Fibroblast of skin of left biceps (primary cell): ENCODE measurements at places on chromosomes 5 and 9.

GRCh38 chr9:131868766-131869165 is 128.9 kb upstream of the RAPGEF1 start:
- no peak for DNase-seq

DNA sequence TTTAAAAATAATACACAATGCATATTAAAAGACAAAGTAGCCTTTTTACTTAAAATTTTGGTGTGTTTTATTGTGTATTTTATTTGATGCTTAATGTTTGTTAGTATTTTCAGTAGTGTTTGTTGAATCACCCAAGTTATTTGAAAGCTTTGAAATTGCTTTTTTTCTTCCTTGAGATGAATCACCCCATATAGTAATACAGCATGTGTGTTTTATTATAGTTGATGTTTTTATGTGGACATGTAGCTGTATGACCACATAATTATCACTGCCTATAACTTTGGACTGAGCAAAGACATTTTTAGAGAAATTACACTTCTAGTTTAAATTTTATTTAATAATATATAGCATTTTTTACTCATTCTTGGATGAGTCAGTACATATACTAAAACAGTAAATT is 18.0 kb downstream of the FAM174A start:
- peak; percentile 9 for DNase-seq

DNA sequence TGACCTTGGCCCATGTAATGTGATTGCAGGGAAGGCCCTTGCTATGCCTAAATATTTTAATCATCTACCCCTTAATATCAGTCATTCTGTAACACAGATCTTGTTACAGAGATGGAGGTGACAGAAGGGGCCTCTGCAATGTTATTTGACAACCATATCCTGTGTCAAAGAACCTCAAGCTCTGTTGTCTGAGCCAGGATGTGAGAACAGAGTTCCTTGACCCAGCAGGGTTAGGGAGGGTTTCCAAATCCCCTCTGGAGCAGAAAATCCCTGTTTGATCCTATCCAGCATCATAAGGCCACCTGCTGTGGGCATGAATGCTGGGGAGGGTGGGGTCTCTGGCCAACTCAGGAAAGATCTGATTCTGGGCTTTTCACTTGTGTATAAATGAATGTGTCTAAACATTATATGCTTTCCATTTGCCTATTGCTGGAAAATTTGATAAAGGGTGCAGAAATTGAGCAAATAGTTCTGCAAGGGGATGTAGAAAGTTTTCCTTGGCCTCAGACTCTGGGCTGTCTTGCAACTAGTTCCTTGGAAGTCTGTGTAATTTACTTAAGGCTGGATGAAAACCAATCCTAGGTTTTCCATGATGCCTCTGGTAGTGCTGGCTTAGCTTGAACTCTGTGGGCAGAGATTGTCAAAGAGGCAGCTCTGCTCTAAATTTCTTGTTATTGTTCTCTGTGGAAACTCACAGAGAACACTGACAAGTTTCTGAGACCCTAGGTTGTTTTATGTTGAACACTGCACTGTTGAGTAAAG is 71.0 kb downstream of the PGM5 start:
- no peak for DNase-seq

- DNase-seq = no peak
Observed at GRCh38 chr5:169164481-169164925, 136.4 kb downstream of the SLIT3 start.

DNA sequence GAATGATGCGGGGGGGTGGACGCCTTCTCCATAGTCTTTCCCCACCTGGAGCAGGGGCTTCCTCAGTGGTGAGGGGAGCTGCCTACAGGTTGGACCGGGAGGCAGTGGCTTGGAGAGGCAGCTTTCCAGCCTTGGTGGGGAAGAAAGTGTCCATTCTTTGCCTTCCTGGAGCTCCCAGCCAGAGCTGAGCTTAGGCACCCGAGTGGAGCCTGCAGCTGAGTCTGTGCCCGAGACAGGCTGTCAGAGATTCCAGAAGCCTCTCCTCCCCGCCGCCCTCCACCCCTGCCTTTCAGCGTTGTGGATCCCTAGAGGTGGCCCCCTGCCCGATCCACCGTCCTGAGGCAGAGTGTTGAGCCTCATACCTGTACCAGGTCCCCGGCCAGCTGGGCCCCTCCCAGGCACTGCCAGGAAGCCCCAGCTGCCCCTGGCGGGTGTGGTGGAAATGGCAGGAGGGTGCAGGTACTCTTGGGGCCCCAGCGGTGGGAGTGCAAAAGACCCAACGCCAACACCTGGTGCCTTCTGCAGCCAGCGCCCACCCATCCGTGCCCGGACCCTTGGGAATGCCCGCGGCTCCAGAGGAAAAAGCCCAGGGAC is 112.0 kb downstream of the RXRA start:
- DNase-seq = no peak

DNA sequence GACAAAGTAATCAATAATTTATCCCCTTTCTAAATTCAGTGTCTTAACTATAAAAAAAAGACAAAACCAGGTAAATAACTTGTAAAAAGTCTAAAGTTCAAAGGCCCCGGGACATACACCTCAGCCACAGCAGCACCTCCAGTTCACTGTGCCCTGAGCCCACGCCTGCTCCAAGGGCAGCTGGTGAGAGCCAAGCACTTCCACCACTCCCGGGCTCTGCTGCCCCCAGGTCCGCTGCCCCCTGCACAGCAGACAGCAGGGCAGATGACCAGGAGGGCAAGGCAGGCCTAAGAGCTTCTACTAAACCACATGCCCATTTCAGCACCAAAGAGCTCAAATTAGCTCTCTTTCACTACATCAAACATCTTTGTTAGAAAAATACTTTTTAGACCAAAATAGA is 91.9 kb downstream of the CAMSAP1 start:
- DNase-seq = no peak

DNA sequence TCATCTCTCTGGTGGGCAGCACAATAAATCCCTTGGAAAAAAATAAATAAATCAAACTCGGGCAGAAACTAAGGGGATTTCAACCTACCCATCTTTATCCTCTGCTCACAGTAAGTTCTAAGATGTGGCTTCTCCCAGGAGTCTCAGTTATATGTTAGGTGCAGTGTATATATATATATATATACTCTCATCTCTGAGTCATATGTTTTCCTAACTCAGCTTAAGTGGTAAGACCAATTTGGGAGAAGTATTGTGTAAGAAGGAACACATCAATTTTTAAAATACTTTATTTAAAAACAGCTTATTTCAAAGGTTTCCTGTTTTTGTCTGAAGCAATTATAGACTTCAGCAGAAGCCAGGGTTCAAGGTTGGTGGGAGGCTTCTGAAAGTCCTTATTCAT is 20.3 kb upstream of the OSMR start:
- DNase-seq = no peak

DNA sequence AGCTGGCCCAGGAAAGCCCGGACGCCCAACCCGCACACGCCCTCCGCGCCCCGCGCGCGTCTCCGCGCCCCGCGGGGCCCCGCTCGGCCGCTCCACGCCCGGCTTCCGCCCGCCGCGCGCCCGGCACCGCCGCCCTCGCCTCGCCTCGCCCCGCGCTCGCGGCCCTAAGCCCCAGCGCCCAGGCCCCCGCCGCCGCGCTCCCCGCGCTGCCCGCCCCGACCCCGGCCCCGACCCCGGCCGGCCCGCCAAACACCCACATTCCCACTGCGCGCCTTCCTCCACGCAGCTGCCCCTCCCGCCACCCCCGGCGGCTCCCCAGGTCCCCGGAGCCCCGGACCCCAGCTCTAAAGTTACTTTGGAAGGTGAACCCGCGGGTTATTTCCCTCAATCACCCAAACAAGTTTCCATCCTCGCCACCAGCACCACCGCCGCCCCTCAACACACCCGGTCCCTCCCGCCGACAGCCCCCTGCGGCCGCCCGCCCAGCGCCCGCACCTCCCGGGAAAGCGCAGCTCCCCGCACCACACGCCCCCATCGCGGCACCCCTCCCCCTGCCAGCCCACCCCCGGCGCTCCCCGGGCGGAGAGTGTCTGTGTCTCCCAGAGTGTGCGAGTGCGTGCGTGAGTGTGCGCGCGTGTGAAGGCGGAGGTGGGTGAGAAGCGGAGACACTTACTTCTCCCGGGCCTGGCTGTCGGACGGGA is 439 bp downstream of the SSBP2 start:
- DNase-seq = no peak

DNA sequence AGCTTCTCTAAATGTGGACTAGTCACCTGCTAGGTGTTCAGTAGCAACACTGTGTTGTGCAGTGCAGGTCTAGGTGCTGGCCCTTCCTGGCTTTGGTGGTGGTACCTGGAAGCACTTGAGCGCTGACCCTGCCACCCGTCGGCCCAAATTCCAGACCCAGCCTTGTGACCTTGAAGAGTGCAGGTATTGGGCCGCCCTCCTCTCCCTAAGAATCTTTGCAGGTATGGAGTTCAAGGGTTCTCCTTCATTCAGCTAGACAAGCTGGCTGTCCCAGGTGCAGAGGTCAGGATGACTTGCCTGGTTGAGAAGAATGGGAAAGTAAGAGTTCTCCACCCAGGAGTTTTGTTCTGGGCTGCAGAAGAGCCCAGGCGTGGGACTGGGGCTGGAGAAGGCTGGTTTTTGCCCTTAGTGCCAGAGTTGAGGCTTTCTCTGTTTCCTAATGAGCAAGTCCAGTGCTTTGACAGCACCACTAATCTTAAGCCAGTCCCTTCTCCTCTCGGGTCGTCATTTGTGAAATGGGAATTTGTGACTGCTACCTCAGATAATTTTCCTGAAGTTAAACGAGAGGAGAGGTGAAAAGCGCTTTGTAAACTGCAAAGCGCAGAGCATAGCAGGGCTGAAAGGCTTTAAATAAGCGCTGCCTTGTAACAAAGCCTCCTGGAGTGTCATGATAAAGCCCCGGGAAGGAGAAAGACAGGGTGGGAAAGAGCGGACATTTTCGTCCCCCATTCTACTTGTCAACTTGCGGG is 4.0 kb downstream of the FOXE1 start:
- DNase-seq = no peak

- DNase-seq = no peak
Observed at GRCh38 chr9:135123773-135124134, 36.3 kb downstream of the OLFM1 start.

DNA sequence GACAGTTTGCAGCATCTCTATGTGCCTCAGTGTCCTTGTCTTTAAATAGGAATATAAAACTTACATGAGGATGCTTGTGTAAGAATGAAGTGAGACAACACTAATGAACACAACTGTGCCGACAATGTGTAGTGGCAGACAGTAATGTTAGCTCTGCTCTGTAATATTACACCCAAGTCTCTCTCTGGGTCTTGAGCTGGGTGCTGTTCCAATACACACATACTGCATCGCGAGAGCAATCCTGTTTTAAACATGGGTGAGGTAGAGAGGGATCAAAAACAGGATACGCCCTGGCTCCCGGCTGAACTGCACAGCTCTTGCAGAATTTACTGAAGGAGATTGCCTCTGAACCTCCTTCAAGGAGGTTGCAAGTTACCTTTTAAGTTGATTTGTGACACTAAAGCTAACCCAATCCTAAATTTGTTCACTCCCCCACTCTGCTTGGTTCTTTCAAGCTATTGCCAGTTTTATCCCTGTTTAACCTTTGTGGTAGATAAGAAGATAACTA is 155.2 kb upstream of the ISL1 start:
- DNase-seq = no peak

DNA sequence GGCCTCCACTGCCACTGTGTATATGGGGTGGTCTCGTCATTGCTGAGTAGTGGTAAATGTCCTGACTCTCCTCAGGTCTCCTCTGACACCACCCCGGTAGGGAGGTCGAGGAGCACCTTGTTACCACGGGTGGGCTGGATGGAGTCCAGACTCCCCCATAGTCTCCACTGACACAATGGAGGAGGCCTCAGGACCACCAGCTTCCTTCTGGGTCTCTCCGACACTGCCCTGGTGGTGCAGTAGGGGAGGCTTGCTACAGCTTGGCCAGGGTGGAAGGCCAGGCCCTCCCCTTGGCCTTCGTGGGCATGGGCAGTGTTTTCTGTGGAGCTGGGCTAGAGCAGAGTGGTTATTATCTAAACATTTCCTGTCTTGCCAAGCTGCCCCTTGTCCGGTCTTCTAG is 15.4 kb upstream of the SH3PXD2B start:
- DNase-seq = no peak

DNA sequence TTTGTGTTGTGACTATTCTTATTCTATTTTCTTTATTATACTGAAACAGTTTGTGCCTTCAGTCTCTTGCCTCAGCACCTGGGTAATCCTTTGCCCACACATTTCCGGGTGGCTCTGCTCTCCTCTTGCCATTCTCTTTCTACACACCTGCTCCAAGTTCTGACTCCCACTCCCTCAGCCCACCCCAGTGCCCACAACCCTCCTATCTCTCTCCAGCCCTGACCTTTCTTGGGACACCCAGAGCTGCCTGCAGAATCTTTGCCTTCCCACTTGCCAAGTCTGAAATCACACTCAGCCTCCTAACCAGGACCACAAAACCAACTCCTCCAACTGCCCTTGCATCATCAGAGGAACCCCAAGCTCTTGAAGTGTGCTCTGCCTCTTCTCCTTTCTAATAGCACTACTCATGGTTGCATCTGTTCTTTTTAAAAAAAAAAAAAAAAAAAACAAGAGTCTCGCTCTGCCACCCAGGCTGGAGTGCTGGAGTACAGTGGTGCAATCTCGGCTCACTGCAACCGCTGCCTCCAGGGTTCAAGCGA is 4.1 kb downstream of the SWI5 start:
- no peak for DNase-seq

DNA sequence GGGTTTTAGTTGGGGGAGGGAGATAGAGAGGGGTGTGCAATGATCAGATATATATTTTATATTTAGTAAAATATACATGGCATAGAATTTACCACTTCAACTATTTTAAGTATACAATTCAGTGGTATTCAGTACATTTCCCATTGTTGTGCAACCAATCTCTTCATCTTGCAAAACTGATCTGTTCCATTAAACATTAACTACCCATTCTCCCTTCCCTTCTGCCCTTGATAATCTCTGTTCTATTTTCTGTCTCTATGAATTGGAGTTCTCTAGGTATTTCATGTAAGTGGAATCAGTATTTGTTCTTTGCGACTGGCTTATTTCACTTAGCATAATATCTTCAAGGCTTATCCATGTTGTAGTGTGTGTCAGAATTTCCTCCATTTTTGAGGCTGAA is 38.6 kb downstream of the TGFBI start:
- no peak for DNase-seq
